ENCODE measurements at places on chromosomes 13 and 19. TPM values are rescaled to one million over a fixed set of nuclear protein-coding genes. Genes with fewer than 3 reads are reported as not detected.

NEK5 gene
- total RNA-seq: 5.1 TPM

SLITRK5 gene
- 2.7 TPM for total RNA-seq

HDGFL2 gene
- total RNA-seq: 87.6 TPM

LIG4 gene
- 7.2 TPM for total RNA-seq

CYP4F2 gene
- not detected for total RNA-seq

SCN1B gene
- total RNA-seq: 2.8 TPM

DNA sequence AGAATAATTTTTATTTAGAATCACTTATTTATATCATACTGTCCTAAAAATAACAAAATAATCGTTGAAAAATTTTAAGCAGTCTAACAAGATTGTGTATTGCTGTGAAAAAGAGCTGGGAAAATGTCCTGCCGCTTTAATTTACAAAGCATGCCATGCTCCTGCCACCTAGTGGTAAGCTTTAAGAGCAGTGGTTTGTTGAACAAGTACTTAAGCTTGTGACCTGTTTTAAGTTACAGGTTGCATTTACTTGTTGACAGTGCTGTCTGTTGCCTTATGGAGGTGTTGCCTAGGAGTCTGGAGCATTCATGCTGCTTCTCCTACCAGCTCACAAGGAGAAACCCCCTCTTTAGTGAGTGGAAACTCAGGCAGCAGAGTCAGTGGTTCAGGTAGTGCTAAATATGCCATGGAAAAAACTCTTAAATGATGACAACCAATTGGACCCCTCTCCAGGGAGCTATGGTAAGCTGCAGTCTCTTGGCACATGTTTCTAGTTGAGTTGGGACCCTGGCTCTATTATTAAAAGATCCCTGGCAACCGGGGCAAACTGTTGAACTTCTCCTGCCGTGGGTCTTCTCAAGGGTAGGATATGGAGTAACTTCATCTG is 68.4 kb downstream of the SPATA13 start:
- no peaks in the 10 kb centered on the region for H3K36me3 ChIP-seq
- H3K4me3 ChIP-seq: no peak overlapping the region
- no peaks in the 10 kb centered on the region for H3K27me3 ChIP-seq
- H3K27ac ChIP-seq: no peak overlapping the region
- no peak for DNase-seq

DNA sequence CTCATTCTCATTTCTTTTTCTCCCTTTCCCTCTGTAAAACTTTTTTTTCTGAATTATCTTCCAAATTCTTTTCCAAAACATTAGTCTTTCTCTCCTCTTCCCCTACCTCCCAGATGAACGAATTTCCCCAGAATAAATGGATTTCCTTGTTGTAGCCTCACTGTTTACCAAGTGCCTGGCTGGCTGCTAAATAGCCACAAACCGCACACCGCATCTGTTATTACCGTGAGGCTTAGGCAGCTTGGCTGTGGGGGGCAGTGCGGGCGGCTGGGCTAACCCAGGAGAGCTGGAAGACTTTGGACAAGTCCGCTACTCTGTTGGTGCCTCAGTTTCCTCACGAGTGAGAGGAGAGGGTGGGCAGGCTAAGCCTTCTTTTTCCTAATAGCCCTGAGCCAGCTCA is 10.7 kb downstream of the IL17D start:
- H3K27me3 ChIP-seq: peaks cover 3% of the 10 kb centered on the region
- DNase-seq: no peak
- H3K36me3 ChIP-seq: no peaks in the 10 kb centered on the region
- H3K4me1 ChIP-seq: peaks cover 9% of the 10 kb centered on the region
- no peak overlapping the region for H3K4me3 ChIP-seq
- H3K27ac ChIP-seq: no peak overlapping the region

DNA sequence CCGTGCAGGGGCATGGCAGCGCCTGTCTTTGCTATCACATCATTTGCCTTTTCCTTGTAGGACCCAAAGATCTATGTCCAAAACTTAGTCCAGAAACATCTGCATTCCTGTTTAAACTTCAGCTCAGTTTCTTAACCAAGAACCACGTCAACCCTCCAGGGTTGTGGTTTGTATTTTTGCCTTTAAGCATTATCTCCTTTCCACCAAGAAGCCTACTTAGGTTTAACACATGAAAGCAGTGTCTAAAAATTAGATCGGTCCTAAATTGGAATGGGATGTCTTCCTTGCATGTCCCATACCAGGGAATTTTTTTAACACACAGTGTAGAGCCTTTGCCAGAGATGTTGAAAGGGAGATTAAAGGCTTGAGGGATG is 38.8 kb downstream of the DHRS12 start:
- H3K36me3 ChIP-seq: peaks cover 1% of the 10 kb centered on the region
- H3K4me1 ChIP-seq: peaks cover 9% of the 10 kb centered on the region
- H3K4me3 ChIP-seq: no peak overlapping the region
- H3K27me3 ChIP-seq: no peaks in the 10 kb centered on the region

- H3K4me1 ChIP-seq: no peaks in the 10 kb centered on the region
- no peak overlapping the region for H3K4me3 ChIP-seq
- DNase-seq: no peak
- H3K36me3 ChIP-seq: no peaks in the 10 kb centered on the region
- H3K27me3 ChIP-seq: no peaks in the 10 kb centered on the region
- no peak overlapping the region for H3K27ac ChIP-seq
Observed at GRCh38 chr13:70666883-70667556, 558.8 kb upstream of the KLHL1 start.

GRCh38 chr19:10501971-10502523 is 1.1 kb downstream of the KEAP1 start:
- DNase-seq: no peak
- H3K27ac ChIP-seq: peak overlapping the region; percentile 90
- peaks cover 16% of the 10 kb centered on the region for H3K36me3 ChIP-seq
- peak overlapping the region; percentile 81 for H3K4me3 ChIP-seq
- H3K27me3 ChIP-seq: no peaks in the 10 kb centered on the region

- peaks cover 10% of the 10 kb centered on the region for H3K4me1 ChIP-seq
- H3K27me3 ChIP-seq: no peaks in the 10 kb centered on the region
- DNase-seq: no peak
- no peak overlapping the region for H3K4me3 ChIP-seq
Observed at GRCh38 chr13:73000027-73000674, 58.7 kb upstream of the KLF5 start.

- no peak for DNase-seq
- H3K27ac ChIP-seq: peak overlapping the region; percentile 86
- H3K27me3 ChIP-seq: no peaks in the 10 kb centered on the region
- no peaks in the 10 kb centered on the region for H3K36me3 ChIP-seq
Observed at GRCh38 chr19:55486043-55486970, 1.3 kb downstream of the NAT14 start.

DNA sequence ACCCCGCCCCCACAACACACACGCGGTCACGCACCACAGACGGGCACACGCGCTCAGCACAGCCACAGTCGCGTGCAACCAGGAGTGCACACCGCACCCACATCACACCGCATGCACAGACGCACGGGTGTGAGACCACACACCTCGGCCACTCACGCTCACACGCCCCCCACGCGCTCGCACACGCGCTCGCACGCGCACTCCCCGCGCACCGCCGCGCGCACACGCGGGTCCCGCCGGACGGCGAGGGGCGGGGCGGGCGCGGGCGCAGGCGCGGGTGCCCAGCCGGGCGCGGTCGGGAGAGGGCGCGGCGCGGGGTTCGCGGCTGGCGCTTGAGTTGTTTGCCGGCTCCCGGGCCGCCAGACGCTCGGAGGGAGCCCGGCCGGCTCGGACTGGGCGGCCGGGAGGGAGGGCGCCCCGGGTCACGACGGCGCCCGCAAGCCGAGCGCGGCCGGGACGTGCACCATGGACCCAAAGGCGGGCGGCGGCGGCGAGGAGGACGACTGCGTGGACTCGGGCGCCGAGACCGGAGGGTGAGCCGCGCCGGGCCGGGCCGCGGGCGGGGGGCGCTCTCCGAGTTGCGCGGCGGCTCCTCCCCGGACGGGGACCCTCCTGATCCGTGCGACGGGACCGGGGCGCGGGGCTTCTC is at the start of gene FAM124A:
TSS of gene FAM124A (plus strand) at position 362 of the 649 bp plus-strand sequence. CDS start at position 466, 104 bp downstream.
- H3K4me3 ChIP-seq: peak within 1 kb of the TSS; percentile 74
- no peak within 1 kb of the TSS for H3K27ac ChIP-seq
- no peaks in the 10 kb centered on the region for H3K36me3 ChIP-seq
- peaks cover 72% of the 10 kb centered on the region for H3K27me3 ChIP-seq

- no peaks in the 10 kb centered on the region for H3K4me1 ChIP-seq
- no peak overlapping the region for H3K27ac ChIP-seq
Observed at GRCh38 chr19:17680230-17680722, 7.9 kb downstream of the UNC13A start.

Measured in mesothelial cell of epicardium (in vitro differentiated cells).